A673 (cell line): ENCODE measurements at places on chromosomes 3 and 15.

DNA sequence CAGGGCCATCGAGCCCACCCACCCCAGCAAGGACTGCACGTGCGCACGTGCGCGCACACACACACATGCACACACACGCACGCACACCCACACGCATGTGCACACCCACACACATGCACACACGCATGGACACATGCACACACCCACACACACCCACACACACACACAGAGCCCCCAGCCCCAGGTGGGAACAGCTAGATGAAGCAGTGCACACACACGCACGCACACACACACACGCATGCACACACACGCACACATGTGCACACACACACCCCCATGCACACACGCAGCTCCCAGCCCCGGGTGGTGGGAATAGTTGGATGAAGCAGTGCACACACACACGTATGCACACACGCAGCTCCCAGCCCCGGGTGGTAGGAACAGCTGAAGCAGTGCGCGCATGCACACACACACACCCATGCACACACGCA lies 158.6 kb downstream of the XXYLT1 start:
- DNase-seq, result no peak

DNA sequence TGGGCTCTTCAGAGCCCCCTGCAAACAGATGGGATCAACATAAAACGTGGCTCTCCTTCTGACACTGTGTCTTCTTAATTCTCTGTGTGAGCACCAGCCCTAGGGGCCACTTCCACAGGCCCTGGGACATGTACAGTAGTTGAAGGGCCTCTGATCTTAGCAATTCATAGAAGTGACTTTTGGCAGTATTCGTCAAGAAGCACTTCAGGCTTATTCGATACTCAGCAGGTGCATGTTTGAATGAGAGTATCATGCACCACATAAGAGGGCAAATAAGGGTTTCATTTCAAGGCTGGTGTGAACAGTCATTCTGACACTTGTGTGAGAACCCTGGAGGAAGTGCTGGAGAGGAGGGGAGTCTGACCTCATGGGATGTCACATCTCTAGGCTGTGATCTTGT lies 113.9 kb downstream of the GABRG3 start:
- no peak for DNase-seq

GRCh38 chr3:193816656-193817311 lies 223.8 kb downstream of the OPA1 start:
- DNase-seq, result peak; percentile 84

DNA sequence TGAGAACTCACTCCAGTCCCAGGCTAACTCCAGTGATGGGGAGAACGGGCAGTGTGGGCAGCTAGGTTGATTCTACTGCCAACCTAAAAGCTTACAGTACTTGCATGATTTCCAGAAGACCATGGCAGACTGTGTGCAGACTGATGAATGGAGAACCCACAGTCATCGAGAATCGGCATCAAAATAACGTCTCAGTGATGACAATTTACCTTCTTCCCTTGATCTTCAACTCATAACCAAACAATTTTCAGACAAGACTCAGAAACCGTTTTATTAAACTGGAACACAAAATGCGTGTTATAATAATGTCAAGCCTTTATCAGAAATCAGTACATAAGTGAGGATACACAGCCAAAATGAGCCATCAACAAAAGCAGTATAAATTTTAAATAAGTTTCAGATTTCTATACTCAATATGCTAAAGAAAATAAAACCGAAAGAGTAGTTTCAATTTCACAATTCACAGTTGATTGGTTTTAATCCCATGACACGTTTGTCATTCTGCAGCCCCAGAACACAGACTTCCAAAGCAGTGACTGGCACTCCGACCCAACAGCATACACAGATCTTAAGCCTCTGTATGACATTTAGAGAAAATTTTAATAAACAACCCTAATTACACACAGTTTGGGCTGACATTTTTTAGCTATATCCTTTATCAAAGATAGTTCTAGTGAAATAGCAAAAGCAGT lies 54.5 kb downstream of the ZMAT3 start:
- DNase-seq, result peak; percentile 10

DNA sequence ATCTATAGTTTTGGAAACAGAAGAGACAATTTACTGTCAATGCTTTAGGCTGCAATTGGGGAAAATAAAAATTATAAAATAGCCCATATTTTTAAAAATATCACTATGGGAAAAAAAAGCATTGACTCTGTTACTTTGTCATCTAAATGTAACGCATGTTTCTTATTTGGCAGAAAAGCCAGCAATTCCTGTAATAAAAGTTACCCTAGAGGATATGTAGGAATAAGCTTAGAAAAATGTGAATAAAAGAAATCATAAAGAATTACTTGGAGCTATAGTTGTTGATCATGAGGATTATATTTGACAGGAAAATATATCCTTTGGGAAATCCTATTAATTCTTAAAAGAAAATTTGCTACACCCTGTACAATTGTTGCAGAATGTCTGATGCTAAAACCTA lies 515.4 kb upstream of the IL12A start:
- no peak for DNase-seq

GRCh38 chr3:157027861-157028745 lies 131.8 kb downstream of the CCNL1 start:
- no peak for DNase-seq

DNA sequence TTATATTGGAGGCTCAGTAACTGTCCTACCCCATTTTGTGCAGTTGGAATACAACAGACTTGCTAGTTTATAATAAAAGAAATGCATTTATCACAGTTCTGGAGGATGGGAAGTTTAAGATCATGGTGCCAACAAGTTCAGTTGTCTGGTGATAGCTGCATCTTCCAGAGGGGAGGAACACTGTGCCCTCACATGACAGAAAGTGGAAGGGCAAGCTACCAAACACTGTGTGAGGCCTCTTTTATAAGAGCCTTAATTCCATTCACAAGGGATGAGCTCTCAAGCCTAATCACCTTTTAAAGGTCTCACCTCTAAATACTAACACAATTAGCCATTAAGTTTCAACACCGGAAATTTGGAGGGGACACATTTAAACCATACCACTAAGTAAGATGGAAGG lies 1073.9 kb downstream of the PLOD2 start:
- DNase-seq, result no peak

GRCh38 chr3:108298056-108298455 lies 1.7 kb downstream of the HHLA2 start:
- DNase-seq, result no peak

GRCh38 chr15:79083154-79083553 lies 7.4 kb downstream of the RASGRF1 start:
- no peak for DNase-seq

DNA sequence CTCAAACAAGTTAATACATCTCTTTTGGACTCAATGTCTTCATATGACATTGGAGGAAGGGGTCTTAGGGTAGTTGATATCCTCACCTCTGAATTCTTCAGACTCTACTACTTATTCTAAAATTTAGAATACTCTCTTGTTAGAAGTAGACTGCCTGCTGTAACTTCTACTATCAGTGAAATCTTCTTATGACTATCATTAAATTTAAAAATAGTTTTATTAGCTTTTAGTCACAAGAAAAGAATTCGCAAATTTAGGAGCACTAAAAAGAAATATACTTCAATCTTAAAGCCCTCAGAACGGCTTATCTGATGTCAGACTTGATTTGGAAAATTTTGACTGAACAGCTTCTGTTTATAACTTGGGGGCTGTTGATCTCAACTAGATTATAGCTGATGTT lies 67.1 kb upstream of the TTC14 start:
- no peak for DNase-seq

DNA sequence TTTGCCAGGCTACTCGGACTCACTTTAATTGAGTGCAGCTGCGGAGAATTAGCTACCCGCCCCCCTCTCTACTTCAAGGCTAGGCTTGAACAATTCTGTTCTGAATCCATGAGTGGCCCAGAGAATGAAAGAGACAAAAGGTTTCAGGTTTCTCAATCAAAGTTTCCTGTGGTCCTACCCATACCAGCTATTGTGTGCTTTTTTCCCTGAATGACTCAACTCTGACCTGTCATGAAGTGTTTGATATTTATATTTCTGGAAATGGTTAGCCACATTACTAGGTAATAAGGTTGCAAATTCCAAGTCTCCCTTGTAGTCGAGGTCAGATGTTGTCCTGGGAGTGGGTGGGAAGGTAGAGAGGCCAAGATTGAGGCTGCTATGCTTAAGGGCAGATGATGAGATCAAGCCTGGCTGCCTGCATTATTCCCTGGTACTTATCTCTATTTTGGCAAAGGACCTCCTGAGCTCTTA lies 392.7 kb upstream of the TBL1XR1 start:
- DNase-seq, result peak; percentile 85

DNA sequence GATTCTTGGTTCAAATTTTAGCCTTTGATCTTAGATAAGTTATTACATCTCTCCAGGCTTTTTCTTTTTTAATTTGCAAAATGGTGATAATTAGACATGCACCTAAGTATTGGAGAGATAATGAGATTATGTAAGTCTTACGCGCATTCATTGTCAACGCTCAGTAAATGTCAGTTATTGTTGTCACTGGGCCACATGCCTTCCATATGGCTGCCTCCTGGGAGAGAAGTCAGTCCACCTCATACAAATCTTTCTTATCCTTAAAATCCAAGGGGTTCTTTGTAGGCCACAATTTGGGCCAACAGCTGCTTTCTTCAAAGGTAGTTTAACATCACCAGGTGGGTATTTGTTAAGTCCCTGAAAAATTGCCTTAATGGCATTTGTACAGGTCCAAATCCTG lies 25.5 kb upstream of the PTPRG start:
- DNase-seq, result no peak

DNA sequence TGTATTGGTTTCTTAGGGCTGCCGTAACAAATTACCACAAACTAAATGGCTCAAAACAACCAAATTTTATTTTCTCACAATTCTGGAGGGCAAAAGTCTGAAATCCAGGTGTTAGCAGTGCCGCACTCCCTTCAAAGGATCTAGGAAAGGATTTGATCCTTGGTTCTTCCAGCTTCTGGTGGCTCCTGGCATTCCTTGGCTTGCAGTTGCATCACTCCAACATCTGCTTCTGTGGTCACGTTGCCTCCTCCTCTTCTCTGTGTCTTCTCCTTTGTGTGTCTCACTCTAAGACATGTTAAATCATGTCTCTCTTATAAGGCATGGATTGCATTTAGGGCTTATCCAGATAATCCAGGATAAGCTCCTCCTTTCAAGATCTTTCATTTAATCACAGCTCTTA lies 262.2 kb downstream of the MEX3B start:
- DNase-seq, result no peak

DNA sequence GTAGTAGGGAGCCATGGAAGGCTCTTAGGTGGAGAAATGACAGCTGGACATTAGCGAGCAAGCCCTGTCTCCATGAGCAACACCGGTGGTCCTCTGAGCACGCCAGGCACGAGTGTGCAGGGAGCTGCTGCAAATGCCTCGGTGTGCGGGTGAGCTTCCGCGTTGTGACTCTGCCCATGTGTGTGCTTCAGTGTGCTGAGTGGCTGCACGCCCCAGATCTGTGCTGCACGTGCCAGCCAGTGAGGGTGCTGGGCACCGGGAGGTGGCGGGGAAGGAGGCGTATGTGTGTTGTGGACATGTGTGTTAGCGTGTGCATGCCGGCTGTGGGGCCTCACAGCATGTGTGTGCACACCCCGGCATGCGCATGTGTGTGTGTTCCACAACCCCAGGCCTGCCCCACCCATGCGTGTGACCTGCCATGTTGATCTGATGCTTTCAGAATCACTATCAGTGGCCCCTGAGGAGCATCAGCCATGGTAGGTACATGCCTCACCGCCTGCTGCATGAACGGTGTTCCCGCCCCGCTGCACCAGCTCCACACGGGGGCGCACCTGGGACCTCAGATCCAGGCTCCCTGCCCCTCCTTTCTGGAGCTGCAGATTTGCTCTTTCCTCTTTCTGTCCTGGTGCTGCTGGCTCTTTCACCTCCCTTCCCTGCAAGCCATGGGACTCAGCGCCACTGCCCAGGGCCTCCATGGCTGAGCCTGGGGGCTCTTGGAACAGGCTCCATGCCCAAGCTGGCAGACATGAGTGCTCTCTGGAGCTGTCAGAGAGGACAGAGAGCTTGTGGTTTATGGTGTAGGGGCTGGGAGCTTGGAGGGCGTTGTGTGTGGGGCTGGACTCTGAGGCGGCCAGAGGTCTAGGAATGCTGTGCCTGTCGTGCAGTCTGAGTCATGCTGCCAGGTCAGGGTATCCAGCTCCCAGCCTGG lies 169.4 kb downstream of the TBC1D2B start:
- DNase-seq, result peak; percentile 65

DNA sequence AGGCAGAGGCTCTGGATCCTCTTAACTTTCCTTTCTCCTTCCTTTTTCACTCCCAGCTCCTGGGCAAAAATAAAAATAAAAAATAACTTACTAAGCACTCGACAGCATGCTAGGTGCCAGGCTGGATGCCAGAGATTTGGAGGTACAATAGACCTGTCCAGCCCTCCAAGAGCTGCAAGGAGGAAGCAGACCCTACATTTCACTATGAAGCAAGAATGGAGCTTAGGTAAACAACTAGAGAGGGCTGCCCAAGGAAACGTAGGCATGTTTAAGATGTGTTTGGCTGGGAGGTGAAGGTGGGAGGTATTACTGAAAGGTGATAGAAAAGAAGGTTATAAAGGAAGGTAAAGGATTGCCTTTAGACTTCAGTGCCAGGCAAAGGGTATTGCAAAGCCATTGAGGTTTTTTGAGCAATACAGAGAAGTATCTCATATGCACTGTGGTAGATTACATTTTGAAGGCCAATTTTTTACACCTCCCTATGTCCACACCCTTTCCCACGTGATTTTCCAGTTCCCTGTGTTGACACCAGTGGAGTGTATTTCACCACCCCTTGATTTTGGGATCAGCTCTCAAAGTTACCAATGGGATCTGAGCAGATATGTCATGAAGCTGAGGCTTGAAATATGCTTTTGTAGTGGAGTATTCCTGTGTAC lies 69.1 kb downstream of the DCLK3 start:
- DNase-seq, result no peak

DNA sequence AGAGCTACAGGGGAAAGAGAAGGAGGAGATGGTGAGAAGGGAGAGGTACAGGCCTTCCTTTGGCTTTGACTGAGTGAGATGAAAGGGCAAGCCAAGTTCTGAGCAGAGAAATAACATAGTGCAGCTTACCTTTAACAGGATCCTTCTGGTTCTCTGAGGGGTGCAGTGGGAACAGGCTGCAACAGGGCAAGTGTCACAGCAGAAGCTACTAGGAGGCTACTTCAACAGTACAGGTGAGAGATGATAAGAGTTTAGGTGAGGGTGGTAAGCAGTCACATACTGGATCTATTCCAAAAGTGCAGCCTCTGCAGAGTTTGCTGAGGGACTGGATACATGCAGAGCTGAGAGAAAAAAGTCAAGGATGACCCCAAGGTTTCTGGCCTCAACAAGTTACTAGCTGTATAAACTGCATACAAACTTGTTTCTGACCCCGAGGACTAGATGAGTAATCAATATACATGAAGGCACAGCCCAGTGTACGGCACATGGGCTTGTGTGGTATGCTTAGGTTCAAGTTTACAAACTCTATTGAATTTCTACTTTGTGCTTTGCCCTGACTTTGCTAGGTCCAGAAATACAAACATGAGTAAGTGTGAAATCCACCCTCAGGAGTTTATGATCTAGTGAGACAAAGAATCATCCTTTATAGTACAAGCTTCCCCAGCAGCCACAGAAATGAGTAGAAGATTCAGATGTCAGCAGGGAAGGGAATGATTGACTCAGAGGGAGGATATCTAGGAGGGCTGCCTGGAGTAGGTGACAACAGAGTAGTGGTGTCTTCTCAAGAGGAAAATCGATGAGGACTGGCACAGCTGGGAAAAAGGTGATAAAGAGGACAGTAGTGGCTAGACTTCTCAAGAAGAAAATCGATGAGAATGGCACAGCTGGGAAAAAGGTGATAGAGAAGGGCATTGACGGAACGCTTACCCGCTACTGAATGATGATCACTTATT lies 78.2 kb upstream of the TJP1 start:
- no peak for DNase-seq
